Stimulated activated CD4-positive, alpha-beta T cell treated with anti-CD3 and anti-CD28 coated beads, Interleukin-4, amount 100 ng/mL, for 4 hours (primary cell): ENCODE measurements at places on chromosomes 11 and 22.

DNA sequence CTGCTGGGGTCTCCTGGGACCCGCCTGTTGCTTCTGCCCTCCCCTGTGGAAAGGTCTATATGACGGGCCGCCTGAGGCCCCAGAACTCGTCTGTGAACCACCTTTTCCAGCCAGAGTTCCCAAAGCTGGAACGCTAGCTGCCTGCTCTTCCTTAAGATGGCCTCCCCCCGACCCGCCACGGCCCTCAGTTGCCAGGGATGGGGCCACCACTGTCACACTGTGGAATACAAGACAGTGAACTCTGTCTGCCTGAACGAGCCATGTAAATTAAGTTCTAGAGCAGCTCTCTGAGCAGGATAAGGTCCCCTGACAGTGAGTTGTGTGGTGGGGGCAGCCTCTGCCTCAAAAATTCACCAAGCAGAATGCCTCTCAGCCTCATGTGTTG lies 10.3 kb downstream of the CHADL start:
- DNase-seq: no peak

DNA sequence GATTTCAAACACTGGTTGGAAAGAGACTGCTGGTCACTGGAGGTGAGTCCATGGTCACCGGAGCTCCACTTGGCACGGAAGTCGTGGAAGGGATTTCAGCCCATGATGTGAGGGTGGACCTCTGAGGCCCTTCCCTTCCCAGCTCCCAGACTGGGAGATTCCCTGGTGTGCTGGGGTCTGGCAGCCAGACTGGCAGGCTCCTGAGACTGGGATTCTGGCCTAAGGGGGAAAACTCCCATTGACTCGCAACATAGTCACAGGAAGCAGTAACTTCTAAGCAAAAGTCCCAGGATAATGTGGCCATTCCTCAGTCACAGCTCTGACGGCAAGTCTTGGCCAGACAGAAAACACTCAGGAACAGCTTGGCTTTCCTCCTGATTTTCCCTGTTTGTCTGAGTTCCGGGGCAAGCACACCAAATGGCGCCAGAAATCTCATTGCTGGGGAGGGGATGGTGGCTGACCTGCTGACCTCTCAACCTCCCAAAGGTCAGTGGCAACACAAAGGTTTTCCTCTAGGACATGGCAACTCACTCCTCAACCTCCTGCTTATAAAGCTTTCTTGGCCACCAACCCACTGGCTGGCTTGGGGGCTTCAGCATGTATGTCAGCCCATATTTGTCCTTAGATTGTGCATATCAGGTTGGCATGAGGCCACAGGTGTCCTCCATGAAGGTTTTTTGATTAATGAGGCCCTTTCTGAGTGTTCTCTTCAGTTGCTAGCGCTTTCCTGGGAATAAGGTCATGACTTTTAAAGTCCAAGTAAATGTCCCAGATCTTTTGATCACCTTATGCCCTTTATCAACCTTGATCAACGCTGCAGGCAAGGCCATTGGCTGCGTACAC lies 99.5 kb downstream of the CCDC81 start:
- no peak for DNase-seq

GRCh38 chr11:33658195-33658900 lies 42.3 kb downstream of the C11orf91 start:
- no peak for DNase-seq

GRCh38 chr22:24067587-24068376 lies 56.7 kb downstream of the CABIN1 start:
- no peak for DNase-seq
